ENCODE measurements at places on chromosomes 7 and 10. TPM values are rescaled to one million over a fixed set of nuclear protein-coding genes. Genes with fewer than 3 reads are reported as not detected.

DNA sequence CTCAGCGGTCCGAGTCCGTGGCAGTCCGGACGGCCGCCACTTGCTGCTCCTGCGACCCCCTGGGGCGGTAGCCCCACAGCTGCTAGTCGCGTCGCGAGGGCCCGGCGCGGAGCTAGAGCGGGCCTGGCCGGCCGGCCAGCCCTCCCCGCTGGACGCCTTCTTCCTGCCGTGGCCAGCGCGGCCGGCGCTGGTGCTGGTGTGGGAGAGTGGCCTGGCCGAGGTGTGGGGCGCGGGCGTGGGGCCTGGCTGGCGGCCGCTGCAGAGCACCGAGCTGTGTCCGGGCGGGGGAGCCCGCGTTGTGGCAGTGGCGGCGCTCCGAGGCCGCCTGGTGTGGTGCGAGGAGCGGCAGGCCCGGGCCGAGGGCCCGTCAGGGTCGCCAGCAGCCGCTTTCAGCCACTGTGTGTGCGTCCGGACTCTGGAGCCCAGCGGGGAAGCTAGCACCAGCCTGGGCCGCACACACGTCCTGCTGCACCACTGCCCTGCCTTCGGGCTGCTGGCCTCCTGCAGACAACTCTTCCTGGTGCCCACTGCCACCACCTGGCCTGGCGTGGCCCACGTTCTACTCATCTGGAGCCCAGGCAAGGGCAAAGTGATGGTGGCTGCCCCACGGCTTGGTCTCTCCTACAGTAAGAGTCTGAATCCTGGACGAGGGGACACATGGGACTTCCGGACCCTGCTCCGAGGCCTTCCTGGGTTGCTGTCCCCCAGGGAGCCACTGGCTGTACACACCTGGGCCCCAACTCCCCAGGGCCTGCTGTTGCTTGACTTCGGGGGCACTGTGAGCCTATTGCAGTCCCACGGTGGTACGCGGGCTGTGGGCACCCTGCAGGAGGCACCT is 631 bp downstream of the HPS6 start:
- H3K27ac ChIP-seq, result no peak overlapping the region
- DNase-seq, result peak; percentile 84
- no peaks in the 10 kb centered on the region for H3K36me3 ChIP-seq
- H3K4me3 ChIP-seq, result peak overlapping the region; percentile 84
- H3K4me1 ChIP-seq, result peaks cover 5% of the 10 kb centered on the region

SUGCT gene
- total RNA-seq, result 4.9 TPM

PDE1C gene
- total RNA-seq, result 0.60 TPM

R3HCC1L gene
- 16.4 TPM for total RNA-seq

DNA sequence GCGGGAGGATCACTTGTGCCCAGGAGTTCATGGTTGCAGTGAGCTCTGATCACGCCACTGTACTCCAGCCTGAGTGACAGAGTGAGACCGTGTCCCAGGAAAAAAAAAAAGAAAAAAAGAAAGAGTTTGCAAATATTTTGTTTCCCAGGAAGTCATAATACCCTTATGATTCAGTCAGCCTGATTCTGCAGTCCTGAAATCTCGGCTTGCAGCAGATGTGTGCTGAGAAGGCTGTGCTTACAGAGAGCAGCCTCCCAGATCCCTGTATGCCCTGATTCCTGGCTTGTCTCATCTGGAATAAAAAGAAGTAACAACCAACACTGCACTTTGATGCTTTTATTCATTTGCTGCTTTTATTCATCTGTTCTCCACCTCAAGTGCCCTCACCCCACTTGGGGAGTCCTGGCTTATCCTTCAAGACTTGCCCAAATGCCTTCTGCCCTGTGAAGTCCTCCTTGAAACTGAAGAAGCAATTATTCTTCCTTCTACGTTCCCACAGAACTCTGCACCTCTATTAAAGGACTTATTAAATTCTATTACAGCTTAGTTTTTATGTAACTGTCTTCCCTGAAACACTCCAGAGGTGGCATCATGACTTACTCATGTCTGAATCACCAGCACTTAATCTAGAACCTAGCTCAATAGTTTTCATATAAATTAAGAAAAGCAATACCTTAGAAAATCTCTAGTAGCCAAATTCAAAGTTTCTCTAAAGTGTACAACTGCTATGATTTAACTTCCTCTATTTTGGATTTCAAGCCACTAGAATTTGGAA is 27.7 kb upstream of the BPGM start:
- H3K4me1 ChIP-seq, result no peaks in the 10 kb centered on the region
- H3K36me3 ChIP-seq, result no peaks in the 10 kb centered on the region
- H3K27me3 ChIP-seq, result peaks cover 31% of the 10 kb centered on the region
- no peak overlapping the region for H3K4me3 ChIP-seq

PLPP4 gene
- total RNA-seq, result 13.0 TPM

GRCh38 chr10:44184633-44185314 is 200.1 kb downstream of the CXCL12 start:
- no peak overlapping the region for H3K4me3 ChIP-seq
- DNase-seq, result peak; percentile 22
- no peak overlapping the region for H3K27ac ChIP-seq
- H3K27me3 ChIP-seq, result no peaks in the 10 kb centered on the region
- no peaks in the 10 kb centered on the region for H3K36me3 ChIP-seq

DNA sequence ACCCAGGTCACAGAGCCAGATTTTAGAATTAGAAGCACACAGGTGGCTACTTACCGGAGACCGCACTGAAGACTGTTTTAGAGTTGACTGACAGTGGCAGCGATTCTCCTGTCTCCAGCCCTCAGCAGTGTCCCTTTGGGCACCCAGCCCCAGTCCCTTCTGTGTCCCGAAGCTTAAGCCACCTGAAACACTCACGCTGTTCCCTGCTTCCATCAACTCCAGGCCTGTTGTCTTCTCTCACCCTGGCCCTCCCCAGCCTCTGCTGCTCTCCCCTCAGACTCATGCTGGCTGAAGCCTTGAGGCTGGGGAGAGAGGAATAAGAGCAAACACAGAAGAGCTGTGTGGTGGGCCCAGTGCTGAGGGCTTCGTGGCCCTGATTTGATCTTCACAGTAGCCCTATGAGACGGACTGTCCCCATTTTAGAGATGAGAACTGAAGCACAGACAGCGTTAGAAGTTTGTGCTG is 10.6 kb downstream of the SAP25 start:
- H3K4me3 ChIP-seq, result no peak overlapping the region
- H3K36me3 ChIP-seq, result peaks cover 68% of the 10 kb centered on the region
- no peaks in the 10 kb centered on the region for H3K27me3 ChIP-seq
- no peak overlapping the region for H3K27ac ChIP-seq

DNA sequence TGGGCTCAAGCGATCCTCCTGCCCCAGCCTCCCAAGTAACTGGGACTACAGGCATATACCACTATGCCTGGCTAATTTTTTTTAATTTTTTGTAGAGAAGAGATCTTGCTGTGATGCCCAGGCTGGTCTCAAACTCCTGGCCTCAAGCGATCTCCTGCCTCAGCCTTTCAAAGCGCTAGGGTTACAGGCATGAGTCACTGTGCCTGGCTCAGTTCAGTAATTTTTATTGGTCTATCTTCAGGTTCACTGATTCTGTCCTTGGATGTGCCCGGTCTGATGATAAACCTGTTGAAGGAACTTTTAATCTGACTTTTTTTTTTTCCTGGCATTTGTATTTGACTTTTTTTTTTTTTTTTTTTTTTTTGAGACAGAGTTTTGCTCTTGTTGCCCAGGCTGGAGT is 40.1 kb upstream of the STRIP2 start:
- H3K27me3 ChIP-seq, result no peaks in the 10 kb centered on the region
- H3K27ac ChIP-seq, result no peak overlapping the region
- no peak overlapping the region for H3K4me3 ChIP-seq
- H3K4me1 ChIP-seq, result no peaks in the 10 kb centered on the region

- H3K4me1 ChIP-seq, result peaks cover 8% of the 10 kb centered on the region
- H3K27me3 ChIP-seq, result no peaks in the 10 kb centered on the region
- H3K27ac ChIP-seq, result no peak overlapping the region
- H3K4me3 ChIP-seq, result no peak overlapping the region
These were observed 52.6 kb downstream of the CAV1 start for GRCh38 chr7:116577320-116577871.
